Activated naive CD4-positive, alpha-beta T cell (primary cell): ENCODE measurements at places on chromosomes 16 and 17.

DNA sequence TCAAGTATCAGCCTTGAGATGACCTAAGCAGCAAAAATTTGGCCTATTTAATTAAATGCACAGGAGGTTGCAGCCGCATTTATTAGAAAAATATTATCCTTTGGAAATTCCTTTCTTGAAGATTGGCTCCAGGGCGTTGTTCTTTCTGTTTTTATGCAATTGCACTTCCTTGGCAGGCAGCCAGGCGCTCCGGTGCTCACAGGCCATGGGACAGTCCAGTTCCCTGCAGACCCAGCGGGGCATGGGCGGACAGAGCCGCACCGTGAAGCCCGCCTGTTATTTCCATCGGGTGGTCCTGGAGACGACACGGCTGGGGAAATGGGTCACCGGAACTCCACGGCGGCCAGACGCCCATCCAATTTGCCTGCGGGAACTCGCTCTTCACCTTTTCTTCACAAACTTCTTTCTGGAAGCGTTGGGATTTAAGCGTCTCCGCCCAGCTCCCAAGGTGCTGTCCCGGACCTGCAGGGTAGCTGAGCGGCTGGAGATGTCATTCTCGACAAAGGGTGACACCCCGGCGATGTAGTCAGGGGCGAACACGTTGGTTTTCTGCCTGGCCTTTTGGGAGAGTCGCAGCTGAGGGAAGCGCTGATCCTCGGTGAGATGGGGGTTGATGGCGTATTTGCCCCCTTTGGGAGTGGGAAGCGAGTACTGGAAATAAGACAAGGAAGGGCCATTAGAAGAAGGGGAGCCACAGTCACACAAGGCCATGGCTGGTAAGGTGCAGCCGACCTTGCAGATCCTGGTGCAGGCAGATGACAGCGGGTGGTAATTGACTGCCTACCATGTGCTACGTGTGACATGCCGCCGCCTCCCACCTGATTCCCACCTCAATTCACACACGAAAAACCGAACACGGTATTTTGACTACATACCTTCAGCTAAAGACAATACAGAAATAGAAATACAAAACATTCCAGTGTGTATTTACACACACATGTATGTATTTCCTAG, 12.5 kb downstream of the NOB1 start:
- DNase-seq: no peak

GRCh38 chr16:1732071-1732470, 26.1 kb downstream of the MAPK8IP3 start:
- no peak for DNase-seq

DNA sequence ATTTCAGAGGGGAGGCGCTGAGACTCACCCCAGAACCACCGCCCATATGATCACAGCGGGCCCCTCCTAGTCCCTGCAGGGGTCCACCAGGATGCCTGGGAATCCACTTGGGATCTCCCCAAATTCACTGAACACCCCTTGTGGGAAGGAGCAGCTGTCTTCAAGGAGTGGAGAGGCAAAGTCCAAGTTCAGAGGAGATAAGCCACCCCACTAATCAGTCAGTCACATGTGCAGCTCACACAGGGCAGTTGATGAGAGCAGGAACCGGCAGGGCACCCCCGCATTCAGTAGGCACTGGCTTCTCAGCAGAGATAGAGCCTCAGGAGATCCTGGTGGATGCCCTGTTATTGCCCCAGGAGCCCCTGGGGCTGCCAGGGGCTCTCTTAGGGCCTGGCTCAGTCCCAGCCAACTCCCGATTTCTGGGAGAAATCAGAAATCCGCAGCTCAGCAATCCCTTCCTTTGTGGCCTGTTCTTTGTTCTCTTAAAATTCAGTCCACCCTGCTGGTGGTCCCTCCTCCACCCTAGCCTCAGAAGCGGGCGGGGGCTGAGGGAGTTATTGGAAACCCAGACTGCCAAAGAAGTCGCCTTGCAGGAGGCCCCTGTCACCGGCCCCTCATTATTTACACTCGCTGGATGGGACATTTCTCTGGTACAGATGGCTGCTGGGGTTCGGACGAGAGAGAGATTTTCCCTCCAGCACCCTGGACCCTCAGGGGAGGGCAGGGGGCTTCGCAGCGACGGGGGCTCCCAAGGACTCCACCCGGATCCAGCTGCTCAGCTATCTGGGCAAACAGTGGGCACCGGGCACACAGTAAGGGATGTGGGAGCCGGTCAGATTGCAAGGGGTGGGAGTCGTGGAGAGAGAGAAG, 1.8 kb downstream of the CDC42EP4 start:
- no peak for DNase-seq

GRCh38 chr17:75748706-75749105, 16.3 kb downstream of the GALK1 start:
- no peak for DNase-seq

DNA sequence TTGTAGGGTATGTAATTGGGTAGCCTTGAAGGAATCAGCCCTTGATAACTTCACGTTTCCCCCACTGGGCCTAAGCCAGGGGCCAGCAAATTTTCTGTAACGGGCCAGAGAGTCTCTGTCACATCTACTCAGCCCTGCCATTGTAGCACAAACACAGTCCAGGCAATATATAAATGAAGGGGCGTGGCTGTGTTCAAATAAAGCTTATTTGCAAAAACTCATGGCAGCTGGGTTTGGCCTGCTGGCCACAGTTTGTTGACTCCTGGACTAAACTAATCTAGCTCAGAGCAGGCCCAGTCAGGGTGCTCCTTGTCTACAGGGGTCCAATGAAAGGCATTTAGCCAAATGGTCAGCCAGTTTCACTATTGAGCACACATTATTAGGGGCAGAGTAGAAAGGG, 141.6 kb downstream of the CCDC182 start:
- DNase-seq: no peak

GRCh38 chr17:4090898-4091297, 51.9 kb downstream of the ZZEF1 start:
- DNase-seq: no peak

- DNase-seq: no peak
These were observed 20.5 kb upstream of the ITGA3 start for GRCh38 chr17:50035421-50035879.
